Stimulated activated CD8-positive, alpha-beta memory T cell treated with anti-CD3 and anti-CD28 coated beads, Interleukin-2, amount 100 ng/mL, for 1 hour (primary cell): ENCODE measurements at places on chromosomes 2 and 18.

- no peak for DNase-seq
These were observed 40.2 kb downstream of the SEMA4F start for GRCh38 chr2:74694281-74694680.

GRCh38 chr2:236644502-236644911 lies 74.9 kb downstream of the ACKR3 start:
- no peak for DNase-seq

- no peak for DNase-seq
These were observed 9.5 kb downstream of the TMEM237 start for GRCh38 chr2:201633661-201634249.

DNA sequence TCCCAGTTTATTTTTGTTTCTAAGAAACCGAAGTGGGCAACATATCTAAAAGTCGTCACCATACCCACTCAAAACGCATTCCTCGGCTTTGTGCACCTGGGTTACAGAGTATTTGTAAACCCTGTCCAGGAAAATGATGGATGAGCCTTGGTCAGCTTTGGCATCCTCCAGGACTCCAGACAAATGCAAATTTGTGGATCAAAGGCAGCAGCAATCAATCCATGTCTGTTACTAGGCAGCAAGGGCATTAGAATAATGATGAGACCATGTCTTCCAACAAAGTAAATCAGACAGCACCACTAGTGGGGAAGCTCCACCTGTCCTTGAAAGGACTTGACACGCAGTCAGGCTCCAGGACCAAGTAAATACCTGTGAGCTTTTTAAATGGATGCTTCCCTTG lies 672.6 kb upstream of the GYPC start:
- DNase-seq = no peak

GRCh38 chr2:232225429-232225828 lies 153.1 kb upstream of the ALPP start:
- no peak for DNase-seq

DNA sequence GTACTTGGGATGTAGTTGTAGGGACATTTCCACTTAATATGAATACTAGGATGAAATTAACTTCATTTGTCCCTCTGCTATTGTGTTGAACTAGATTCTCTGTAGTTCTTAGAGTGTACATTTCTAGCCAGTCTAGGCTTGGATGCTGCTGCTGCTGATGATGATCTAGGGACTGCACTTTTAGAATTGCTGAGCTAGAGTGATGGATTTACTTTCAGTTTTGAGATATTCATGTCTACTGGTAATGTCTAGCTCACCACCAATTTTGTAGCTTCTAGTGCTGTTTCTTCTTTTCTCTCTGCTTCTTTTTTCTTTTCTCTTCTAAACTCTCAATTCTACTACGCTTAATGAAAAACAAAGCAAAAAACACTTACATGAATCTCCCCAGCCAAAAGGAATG lies 49.4 kb downstream of the MRPS9 start:
- no peak for DNase-seq

- no peak for DNase-seq
These were observed 182.8 kb upstream of the RAB12 start for GRCh38 chr18:8426401-8426800.

- no peak for DNase-seq
These were observed 218.0 kb upstream of the TRIB2 start for GRCh38 chr2:12498704-12499103.

DNA sequence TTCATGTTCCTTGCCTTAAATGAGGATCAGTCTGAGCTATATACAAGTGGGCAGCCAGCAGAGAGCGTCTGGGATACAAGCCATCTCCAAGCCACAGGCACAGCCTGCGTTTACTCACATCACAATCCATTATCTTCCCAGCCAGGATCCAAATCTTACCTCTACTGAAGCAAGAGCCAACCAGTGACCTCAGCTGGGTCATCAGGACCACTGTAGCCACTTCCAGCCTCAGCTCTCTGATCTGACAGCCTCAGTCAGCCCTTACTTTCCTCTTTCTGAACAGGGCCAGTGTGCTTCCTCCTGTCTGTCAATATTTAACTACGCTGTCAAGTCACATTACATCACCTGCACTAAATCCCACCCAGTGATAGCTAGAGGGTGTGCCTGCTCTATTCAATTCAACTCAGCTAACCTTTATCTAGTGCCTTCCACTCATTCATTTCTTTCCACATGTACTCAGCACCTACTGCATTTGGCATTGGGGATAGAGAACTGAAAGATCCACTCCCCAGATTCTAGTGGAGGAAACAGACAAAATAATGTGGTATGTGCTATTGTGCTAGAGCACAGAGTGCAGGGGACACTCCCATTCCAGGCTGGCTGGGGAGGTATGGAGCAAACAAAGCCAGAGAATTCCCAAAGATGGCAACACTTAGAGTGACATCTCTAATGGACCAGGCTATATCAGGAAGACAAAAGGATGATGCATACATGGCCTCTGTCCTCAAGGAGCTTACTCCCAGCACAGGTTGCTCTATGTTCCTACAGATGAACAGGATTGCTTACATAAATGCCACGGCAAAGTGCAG lies 146.5 kb downstream of the NCKAP5 start:
- DNase-seq = no peak

DNA sequence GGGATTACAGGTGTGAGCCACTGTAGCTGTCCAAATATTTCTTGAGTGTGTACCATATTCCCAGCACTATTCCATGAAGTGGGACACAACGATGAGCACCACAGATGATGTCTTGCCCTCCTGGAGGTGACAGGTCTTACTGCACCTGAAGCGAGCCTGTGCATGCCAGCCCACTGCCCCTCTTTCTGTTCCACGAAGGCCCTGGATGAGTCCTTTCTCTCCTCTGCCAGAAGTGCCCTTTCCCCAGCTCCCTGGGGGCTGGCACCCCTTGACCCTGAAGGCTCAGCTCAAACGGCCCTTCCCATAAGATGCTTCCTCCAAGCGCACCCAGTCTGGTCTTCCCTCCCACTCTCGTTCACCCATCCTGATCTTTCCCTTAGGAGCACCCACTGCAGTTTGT lies 5.5 kb downstream of the ATP6V1B1 start:
- no peak for DNase-seq

DNA sequence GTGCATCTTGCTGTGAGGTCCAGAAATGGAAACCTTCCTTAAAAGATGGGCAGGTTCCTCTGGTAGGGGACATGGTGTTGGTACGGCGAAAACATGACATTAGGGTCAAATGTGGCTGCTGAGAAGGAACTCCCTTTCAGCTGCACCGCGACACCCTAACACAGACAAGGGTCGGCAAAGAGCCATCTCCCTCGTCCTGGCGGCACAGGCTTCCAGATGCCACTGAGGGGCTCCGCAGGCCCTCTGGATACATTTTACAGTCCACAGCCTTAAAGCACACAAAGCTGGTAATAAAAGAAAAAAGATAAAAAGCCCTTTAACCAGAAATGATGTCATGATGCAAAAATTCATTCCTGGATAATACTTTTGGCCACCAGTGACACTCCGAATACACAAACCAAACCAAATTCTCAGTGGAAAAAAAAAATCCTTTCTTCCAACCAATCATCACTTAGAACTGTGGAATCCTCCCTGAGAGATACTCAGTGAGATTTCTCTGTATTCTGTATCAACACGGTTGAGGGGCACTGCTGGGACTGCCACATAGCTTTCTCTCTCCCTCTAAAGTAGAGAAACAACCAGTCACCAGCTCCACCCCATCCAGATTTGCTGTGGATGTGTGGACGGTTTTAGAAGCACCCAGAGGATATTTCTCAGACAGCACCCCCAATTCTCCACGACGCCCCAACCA lies 174.8 kb downstream of the HDAC4 start:
- DNase-seq = no peak

- no peak for DNase-seq
These were observed 73.6 kb upstream of the RGPD5 start for GRCh38 chr2:109720380-109721106.

- DNase-seq = no peak
These were observed 441.9 kb downstream of the RND3 start for GRCh38 chr2:150045601-150046000.

DNA sequence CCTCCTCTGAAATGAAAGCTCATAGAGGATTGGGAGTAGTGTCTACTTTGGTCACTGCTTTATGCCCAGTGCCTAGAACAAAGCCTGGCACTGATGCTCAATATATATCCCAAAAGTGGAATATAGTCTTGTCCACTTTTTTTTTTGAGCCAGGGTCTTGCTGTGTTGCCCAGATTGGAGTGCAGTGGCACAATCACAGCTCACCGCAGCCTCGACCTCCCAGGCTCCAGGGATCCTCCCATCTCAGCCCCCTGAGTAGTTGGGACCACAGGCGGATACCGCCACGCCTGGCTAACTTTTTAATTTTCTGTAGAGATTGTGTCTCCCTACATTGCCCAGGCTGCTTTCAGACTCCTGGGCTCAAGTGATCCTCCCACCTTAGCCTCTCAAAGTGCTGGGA lies 3.8 kb downstream of the FKBP7 start:
- DNase-seq = no peak

DNA sequence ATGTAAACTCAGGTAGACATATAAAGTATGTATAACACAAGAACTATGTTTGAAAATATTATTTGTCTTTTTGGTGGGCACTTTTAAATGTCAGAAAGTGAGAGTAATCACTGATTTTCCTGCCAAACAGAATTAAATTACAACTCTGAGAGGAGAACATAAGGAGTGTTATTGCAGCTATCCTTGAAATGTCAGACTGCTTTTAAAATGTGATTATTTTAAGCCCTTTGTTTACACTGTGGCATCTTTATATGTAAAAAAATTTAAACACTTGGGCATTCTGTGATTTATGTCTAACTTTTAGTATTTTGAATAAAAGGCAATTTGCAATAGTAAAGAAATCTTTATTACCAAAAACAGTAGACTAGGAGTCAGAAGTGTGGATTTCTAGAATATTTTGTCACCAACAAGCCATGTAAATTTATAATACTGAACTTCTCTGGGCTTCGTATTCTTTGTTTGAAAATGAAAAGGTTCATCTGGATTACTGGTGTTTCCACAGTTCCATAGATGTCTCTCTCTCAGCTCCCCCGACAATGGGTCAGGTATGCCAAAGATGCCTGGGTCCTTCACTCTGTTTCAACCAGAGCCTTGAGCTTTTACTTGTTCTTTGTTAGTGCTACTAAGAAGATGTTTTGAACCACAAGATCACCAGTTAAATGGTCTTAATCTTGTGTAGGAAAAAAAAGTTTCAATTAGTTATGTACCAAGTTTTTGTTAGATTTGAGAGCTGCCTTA lies 38.8 kb downstream of the GULP1 start:
- no peak for DNase-seq

GRCh38 chr2:33107690-33108482 lies 161.1 kb downstream of the LTBP1 start:
- DNase-seq = no peak

DNA sequence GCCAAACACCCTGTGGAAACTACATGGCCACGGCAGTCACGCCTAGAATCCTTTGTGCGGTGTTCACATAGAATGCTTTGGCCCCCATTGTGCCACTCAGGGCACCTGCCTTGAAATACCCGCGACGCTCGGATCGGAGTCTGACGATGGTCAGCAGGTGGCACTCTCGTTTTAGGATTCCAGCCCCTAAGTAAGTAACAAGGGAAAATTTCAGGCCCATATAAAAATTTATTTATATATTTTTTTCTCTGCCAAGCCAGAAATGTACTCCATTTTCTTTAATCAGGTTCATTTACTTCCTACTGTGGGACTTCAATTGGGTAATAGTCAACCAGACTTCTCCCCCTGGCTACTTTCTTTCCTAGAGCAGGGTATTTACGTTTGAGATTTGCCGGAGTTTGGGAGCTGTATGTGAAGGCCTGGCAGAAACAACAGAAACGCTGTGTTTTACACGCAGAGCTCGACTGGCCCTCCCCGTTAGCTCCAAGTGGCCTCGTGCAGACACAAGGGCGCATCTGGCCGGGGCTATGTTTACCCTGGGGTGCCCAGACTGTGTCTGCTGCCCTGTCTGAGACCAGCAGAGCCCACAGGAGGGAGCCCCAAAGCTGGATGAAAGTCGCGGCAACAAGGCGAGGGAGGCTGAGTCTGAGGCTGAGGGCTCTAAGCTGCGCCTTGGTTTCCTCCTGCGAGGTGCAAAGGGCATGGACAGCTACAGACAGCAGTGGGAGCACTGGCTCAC lies 41.6 kb downstream of the LRRC30 start:
- DNase-seq = no peak

DNA sequence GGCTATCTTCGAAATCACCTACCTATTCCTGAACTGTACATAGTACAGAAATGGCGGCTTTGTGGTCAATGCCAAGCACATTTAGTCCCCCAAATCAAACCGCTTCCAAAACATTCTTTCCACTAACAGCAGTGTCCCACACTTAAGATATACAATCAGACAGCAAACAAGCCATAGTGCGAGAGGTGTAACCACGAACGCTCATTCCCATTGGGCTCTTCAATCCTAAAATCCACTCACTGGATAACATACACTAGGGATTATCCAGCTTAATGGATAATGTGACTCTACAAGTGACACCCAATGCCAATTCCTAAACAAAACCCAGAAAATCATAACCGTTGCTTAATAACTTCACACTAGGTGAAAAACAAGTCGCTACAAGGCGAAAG lies 2.0 kb downstream of the XPO1 start:
- DNase-seq = no peak

DNA sequence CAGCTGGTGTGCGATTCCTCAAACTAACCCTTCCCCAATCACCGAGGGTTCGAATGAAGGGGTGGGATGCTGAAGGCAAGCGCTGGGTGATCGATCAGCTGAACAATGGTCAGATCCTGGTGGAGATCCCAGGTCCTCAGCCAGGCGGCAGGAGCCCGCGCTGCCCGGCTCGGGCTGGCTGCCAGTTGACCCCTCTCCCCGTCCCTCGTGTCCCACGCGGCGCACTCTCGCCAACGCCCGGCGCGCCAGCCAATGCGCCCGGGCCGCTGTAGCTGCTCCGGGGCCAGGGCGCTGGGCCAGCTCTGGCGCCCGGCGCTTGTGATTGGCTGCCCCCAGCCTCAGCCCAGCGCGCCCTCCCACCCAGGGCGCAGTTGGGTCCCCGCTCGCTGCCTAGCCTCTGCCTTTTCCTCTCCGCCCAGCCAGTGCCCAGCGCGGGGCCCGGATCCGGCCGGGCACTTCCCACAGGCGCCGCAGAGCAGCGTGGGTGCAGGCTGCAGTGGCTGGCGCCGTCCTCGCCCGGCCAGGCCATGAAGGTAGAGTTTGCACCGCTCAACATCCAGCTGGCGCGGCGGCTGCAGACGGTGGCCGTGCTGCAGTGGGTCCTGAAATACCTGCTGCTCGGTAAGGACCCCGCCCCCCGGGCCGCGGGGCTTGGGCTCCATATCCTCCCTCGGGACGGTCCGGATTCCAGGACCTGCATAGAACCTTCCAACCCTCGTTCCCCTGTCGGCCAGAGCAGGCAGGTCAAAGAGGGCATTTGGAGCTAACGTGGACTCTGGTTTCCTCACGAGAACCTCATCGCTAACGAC lies at the start of gene MOGAT1:
Gene MOGAT1, plus strand, starts transcription at position 400 of the 809 bp plus-strand sequence. Its CDS starts 128 bp downstream, at position 528.
- no peak for DNase-seq

DNA sequence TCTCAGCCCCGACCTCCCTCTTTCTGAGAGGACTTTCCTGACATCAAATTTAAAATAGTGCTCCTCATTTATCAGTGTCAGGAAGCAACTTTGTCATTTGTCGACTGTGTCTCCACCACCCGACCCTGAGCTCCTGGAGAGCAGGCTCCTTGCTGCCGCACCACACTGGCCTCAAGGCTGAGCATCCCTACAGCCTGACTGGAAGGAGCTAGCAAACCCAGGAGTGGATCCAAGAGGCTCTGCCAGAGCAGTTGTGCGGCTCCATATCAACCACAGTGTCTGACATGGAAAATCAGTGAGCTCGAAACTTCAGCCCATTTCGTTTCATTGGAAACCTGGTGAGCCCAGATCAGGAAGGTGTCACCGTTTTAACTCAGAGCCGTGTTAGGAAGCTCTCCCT lies 125.2 kb downstream of the PTGR3 start:
- DNase-seq = no peak

GRCh38 chr2:50602636-50603327 lies 429.1 kb downstream of the NRXN1 start:
- no peak for DNase-seq
